ENCODE measurements at places on chromosomes 13 and 19. TPM values are rescaled to one million over a fixed set of nuclear protein-coding genes. Genes with fewer than 3 reads are reported as not detected.

DNA sequence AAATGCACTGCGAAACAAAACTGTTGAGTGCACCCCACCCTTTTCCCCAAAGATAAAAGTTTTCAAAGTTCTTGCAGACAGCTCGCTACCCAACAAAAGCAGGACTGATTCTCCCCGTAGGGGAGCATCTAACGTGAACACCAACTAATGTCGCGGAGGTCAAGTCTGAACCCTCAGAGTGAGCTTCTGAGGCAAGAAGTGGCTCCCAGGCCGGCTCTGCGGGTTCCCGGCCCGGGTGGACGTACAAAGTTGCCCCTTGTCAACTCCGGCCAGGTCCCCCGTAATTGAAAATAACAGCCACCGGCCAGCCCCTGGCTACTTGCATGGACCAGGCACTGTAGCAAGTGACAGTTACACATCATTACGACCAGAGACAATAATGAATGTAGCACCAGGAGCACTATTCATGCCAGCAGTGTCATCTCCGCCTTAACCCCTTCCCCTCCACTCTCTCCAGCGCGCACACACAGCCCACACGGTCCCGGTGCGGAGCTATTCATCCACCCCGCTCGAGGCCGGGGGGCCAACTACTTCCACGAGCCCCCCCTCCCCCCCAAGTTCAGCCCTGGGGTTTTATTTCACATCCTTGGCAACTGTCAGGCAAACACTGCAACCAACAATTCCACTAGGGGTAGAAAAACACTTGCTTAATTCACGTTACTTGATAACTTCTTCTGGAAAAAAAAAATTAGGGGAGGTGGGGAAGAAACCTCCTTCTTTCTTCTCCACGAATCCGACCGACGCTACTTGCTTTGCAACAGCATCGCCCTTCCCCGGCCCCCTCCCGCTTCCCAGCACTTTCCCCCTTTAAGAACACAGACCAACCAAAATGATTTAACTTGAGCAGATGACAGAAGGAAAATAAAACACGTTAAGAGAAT is 1.2 kb downstream of the KLF12 start:
- no peak for ATAC-seq

DNA sequence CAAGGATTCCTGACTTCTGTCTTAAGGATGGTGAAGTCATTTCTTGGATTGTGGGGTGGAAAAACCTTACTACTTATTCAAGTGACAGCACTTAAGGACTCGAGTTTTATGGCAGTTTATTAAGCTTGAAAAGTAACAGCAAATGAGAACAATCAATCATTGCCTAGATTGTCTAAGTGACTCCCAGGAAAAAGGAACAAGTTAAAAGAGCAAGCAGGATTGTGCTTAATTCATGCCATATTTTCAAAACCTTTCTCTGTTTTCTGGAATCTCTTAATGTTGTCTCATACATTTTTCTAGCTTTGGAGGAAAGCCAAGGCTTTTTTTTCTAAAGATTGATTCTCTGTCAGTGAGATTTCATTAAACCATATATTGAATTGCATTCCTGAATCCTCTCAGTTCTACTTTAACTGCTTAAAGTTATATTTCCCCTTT is 236.2 kb upstream of the HTR2A start:
- ATAC-seq, result no peak

- no peak for ATAC-seq
Observed at GRCh38 chr13:98041081-98041820, 87.8 kb downstream of the IPO5 start.

GRCh38 chr13:55652657-55653056 is 1488.1 kb upstream of the PRR20A start:
- no peak for ATAC-seq

Gene FREM2
- 0.10 TPM for total RNA-seq

Gene ISYNA1
- 75.5 TPM for total RNA-seq

Measured in motor neuron (in vitro differentiated cells).